RPMI8226 (cell line): ENCODE measurements at places on chromosomes 11 and 22.

GRCh38 chr22:20508815-20509271, 1.4 kb downstream of the MED15 start:
- DNase-seq = no peak

- DNase-seq = no peak
These were observed 4.6 kb upstream of the ASCL3 start for GRCh38 chr11:8947230-8947943.

DNA sequence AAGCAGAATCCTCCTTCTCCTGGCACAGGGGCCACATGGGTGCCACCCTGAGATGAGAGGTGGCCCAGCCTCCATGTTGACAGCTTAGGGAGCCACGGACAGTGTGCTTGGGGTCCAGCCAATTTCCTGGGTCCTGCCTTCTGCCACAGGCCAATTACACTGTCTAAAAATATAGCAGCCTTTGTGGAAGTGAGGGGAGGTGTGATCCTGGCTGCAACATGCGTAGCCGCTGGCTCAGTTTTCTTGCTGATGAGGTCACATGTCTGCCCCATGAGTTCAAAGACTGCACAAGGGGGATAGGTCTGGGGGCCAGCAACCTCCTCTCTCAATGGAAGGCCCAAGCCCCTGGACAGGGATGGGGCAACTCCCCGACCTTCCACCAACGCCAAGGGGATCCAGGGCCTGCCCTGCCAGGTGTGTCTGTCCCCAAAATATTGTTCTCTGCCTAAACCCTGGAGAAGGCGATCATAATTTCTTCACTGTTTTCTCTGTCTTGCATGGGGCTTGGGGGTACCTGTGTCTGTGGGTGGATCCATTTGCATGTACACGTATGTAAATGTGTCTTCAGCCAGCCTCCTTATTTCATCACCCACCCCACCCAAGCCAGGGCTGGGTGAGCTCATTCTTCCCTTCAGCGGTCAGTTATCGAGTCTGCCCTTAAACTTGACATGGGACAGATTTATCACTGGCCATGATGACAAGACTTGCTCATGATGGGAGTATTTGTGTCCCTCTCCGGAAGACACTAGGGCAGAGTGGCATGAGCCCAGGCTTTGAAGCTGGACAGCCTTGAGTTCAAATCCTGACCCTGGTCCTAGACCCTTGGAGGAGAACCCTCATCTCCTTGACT, 59.4 kb downstream of the OTOG start:
- DNase-seq = no peak

DNA sequence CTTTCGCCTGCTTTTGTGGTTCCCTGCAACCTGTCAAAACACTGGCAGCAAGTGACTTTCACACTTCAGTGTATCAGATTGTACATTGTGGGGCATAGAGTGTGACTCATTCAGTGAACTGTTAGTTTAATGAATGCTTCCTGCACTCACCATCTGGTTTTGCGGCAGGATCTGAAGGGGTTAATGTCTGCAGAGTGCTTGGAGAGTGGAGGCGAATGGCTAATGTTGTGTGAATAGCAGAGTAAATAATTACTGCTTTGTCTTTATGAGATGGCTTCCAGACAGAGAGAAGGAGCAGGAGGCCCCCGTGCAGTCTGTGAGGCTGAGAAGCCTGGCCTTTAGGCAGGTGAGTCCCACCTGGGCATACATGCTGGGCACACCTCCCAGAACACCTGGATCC, 454.3 kb upstream of the KIRREL3 start:
- no peak for DNase-seq

- DNase-seq = no peak
These were observed 5.1 kb upstream of the KRTAP5-9 start for GRCh38 chr11:71542879-71543777.

DNA sequence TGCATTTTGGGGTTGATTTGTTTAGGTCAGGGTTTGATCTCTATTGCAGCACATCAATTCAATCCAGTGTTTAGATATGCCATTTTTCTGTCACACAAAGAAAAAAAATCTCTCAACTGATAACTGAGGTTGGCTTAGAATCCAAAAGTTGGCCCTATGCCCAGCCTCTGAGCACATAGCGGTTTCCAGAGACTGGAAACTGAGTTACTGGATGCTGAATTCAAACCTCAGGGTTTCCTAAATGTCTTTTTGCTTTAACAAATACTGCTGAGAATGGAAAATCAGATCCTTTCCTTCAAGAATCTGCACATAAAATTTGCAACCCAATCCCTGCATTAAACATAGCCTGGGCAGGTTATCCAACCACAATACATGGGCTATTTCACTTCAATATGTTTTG, 4.0 kb downstream of the P4HA3 start:
- no peak for DNase-seq

- DNase-seq = no peak
These were observed 2.8 kb upstream of the CYTH4 start for GRCh38 chr22:37279331-37280181.

DNA sequence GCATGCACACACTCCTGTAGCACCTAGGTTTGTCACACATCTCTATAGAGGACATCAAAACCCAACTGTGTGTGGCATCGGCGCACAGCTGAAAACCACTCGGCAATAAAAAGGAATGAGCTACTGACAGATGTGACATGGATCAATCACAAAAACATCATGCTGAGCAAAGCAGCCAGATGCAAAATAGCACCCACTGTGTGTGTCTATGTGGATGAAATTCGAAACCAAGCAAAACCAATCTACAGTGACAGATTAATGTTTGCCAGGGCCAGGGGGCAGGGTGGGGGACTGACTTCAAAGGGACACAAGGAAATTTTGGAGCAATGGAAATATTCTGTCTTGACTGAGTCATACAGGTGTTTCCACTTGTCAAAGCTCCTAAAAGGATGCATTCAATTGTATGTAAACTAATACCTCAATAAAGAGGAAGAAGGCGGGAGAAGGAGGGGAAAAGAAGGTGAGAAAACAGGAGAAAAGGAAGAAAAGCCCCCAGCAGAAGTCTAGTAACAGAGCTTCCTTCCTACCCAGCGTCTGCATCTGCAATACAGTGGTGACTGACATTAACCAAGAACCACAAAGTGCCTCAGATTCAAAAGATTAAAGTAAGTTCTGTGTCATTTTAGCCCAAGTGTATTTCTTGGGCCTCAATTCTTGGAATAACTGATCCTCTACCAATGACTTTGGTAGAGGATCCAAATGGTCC, 49.8 kb downstream of the PACSIN2 start:
- DNase-seq = no peak

DNA sequence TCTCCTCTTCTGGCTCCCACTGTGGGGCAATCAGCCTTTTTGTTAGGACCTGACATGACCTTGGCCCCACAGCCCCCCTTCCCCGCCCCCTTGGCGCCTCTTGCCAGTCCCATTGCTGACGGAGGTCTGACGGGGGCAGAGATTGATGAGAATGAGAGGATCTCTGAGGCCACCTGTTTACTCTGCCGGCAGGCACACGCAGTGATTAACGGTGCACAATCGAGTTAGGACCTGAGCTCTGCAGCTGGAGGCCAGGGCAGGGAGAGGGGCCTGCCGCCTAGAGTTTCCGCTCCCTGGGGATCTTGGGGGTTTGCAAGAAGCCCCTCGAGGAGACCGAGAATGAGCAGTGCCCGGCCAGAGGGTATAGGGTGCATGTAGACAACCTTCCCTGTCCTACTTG, 6.8 kb upstream of the CHRM1 start:
- no peak for DNase-seq

- no peak for DNase-seq
These were observed 29.9 kb downstream of the PTPN5 start for GRCh38 chr11:18761741-18762140.

- DNase-seq = no peak
These were observed 1.3 kb downstream of the TBC1D10C start for GRCh38 chr11:67405196-67405567.

GRCh38 chr11:1300569-1301187, 8.8 kb downstream of the TOLLIP start:
- no peak for DNase-seq

- peak; percentile 40 for DNase-seq
These were observed 14.2 kb downstream of the DTX4 start for GRCh38 chr11:59186130-59186594.

GRCh38 chr11:326592-326841, 5.9 kb upstream of the IFITM3 start:
- no peak for DNase-seq

GRCh38 chr11:7579361-7579791, 65.6 kb downstream of the PPFIBP2 start:
- no peak for DNase-seq

DNA sequence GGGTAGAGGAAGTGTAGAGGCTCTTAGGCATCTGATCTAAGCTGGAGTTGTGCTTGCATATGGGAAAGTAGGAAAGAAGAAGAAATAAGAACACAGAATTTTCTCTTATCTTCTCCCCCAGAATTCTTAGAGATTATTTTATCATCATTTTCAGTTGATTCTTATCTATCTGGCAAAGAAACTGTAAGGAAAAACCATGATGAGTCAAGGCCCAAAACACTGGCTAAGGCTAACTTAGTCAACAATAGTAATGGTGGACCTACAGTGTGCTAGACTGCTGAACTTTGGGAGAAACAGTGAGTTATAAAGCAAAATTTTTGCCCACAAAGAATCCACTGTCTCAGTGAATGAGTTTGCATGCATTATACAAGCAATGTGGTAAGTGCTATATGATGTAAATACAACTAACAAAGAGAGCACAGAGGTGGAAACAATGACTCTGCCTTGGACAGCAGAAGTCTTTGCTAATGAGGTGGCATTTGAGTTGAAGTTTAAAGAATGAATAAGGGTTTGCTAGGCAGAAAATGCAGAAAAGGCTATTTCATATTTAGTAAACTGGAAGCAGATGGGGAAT, 344.5 kb upstream of the PLET1 start:
- no peak for DNase-seq

GRCh38 chr11:27297616-27298015, 65.4 kb downstream of the CCDC34 start:
- DNase-seq = no peak

DNA sequence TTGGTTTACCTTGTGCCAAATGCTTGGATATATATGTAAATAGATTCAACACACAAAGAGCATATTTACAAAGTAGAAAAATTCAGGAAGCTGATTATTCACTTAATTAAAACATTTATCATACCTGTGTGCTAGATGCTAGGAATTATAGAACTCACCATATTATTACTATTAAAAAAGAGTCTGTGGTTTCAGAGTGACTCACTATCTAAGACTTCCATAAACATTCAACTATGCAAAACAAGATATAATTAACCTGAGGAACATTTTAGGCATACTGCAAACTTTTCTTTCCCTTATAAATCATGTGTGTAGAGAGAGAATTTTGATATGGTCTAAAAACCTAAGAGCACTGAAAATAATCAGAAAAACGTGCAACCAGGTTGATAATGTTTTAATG, 27.3 kb downstream of the CTSC start:
- DNase-seq = no peak

- no peak for DNase-seq
These were observed 86.7 kb upstream of the RASSF10 start for GRCh38 chr11:12922418-12922817.

DNA sequence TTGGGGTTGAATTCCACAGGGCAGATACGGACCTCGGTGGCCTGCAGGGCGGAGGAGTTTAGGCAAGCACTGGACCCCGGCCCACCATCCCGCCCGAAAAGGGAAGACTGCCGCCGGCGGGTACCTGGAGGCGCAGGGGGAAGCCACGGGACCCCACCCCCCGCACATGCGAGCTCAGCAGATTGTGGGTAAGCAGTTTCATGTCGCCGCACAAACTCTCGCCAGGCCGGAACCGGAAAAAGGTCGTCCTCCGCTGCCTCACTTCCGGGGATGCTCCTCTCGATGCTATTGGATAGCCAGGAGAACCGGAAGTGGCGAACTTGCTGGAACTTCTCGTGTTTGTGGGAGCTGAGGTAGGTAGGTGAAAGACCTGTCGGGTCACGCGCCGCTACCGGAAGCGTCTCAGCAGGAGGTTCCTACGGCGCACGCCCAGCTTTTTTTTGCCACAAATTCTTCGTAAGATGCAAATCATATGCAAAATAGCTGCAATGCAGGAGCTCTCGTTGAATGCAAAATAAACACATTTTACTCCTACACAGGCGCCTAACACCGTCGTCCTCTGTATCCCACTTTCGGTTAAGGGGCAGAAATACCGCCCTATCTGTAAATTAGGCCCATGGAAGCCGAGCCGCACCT, at the start of gene TRMT112:
TRMT112 (minus strand) TSS at position 235 of the 636 bp plus-strand sequence; CDS start at position 202, 33 bp downstream.
- DNase-seq = peak; percentile 100

DNA sequence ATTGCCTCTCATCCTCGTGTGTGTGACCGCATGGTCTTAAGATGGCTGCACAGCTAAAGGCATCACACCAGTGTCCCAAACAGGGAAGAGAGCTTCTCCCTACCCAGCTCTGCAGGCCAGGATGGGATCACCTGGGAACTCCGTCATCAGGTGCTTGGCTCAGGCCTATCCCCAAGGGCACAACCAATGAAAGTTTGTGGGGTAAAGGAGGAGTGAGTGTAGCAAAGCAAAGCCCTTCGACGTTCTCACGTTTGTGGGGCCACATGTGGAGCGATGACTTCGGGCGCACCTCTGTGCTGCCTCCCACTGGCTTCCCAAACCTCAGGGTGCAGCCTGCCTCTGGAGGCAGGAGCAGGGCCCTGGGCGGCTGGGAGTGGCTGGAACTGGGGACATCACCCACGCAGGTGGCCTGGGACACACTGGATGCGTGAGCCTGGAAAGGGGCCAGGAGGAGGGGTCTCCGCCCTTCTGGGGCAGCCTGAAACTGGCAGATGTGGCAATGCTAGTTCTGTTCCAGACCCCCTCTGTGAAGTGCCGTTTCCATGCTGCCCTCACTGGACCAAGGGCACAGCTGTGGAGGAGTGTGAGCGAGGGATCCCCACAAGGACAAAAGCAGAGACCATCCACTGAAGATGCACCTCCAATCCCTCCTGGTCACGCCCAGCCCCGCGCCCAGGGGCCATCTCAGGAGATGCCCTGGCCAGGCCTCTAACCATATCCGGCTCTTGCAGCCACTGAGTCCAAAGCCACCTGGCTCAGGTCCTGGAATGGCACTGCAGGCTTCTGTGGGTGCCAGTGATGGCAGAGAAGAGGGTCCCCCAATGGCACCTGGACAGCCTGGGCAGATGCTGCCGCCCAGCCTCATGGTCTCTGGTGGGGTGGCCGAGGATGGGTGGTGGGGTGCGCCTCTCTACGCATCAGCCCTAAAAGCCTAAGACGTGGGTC, 30.6 kb upstream of the GAL start:
- no peak for DNase-seq

DNA sequence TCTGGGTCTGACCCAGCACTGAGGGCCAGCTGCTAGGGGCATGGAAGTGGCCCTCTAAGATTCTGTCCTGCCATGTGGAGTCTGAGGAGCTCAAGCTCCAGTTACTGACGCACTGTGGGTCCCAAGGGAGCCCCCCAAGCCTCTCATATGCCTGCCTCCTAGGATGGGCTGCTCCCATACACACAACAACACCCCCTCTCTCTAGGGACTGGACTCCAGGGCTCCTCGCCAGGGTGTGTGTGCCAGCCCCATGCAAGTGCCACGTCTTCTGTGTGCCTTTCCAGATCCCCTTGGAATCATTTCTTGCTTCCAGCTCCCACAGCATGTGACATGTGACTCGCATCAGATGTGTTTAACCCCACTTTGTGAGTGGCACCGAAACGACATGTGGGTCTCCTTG, 234.5 kb downstream of the CEP164 start:
- no peak for DNase-seq

- no peak for DNase-seq
These were observed 100.2 kb upstream of the LMO1 start for GRCh38 chr11:8363921-8364320.
